ENCODE measurements at places on chromosomes 2 and 18. TPM values are rescaled to one million over a fixed set of nuclear protein-coding genes. Genes with fewer than 3 reads are reported as not detected.
A peak's percentile ranks its signal among the peaks of the same experiment; 100 is the strongest.

OBSL1 gene
- not detected for polyA plus RNA-seq

- no peaks in the 10 kb centered on the region for H3K36me3 ChIP-seq
- H3K4me1 ChIP-seq = no peaks in the 10 kb centered on the region
- H3K27ac ChIP-seq = no peak overlapping the region
- H3K4me3 ChIP-seq = no peak overlapping the region
- no peaks in the 10 kb centered on the region for H3K27me3 ChIP-seq
These were observed 32.4 kb upstream of the ACTR3 start for GRCh38 chr2:113857464-113857863.

LRRC30 gene
- polyA plus RNA-seq = not detected

MC4R gene
- not detected for polyA plus RNA-seq

CNTNAP5 gene
- polyA plus RNA-seq = not detected

GRCh38 chr2:236464140-236464539 is 105.5 kb upstream of the ACKR3 start:
- no peaks in the 10 kb centered on the region for H3K4me1 ChIP-seq
- H3K36me3 ChIP-seq = no peaks in the 10 kb centered on the region
- H3K27ac ChIP-seq = no peak overlapping the region
- DNase-seq = no peak
- no peaks in the 10 kb centered on the region for H3K27me3 ChIP-seq

DNA sequence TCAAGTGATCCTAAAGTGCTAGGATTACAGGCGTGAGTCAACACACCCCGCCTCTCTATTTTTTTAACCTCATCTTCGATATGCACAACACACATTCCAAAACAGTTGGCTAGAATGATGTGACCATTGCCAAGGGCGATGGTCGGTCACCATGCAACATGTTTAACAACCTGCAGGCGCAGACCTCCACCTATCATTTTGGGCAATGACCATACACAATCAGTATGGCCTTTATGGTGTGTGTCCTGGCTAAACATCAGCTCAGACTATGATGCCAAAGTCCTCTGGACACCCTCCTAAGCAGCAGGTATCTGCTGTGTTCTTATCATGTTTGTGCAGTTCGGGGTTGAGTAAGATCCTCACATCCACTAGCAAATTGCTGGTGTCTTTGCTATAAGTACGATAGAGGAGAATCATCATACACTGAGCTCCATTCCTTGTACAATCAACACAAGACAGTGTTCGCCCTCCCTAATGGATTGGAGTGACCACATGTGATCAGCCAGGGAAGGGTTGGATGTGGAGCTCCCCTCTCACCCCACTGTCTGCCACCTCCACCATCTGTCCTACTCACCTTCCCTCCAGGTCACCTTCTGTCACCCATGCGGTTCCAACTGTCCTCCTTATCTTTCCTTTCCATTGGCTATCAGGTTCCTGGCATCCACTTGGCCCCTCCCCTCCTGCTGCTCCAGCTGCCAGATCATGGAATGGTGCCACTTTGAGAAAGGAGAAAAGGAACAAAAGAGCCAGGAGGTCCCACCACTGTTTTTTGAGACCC is 7.9 kb upstream of the RNF152 start:
- no peak overlapping the region for H3K27ac ChIP-seq
- DNase-seq = no peak
- H3K36me3 ChIP-seq = no peaks in the 10 kb centered on the region
- no peak overlapping the region for H3K4me3 ChIP-seq
- H3K4me1 ChIP-seq = no peaks in the 10 kb centered on the region

DNA sequence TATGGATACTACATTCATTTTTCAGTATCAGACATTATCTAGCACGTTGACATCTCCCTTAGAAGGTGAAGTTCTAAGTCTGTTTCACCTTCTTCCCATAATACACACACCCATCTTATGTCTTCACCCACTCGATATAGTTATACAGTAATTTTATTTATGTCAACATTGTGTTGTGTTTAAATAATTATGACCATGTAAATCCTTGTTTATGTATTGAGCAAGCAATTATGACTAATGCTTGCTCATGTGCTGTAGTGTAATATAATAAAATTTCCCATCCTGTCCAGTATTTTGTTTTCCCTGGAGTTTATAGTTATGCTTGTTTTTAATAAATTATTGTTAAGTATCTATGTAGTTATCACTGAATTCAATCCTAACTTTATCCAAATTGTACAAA is 163.2 kb downstream of the MTX2 start:
- DNase-seq = no peak
- H3K27ac ChIP-seq = no peak overlapping the region
- no peaks in the 10 kb centered on the region for H3K36me3 ChIP-seq
- no peak overlapping the region for H3K4me3 ChIP-seq
- H3K4me1 ChIP-seq = no peaks in the 10 kb centered on the region

GRCh38 chr18:46071653-46072375 is at the start of gene PSTPIP2:
PSTPIP2 (minus strand) TSS chr18:46072260; CDS start chr18:46072188, 72 bp downstream.
- H3K4me1 ChIP-seq = peaks cover 44% of the 10 kb centered on the region
- H3K36me3 ChIP-seq = no peaks in the 10 kb centered on the region
- DNase-seq = peak; percentile 67
- no peaks in the 10 kb centered on the region for H3K27me3 ChIP-seq
- peak within 1 kb of the TSS; percentile 42 for H3K4me3 ChIP-seq
- H3K27ac ChIP-seq = peak within 1 kb of the TSS; percentile 62
